Glutamatergic neuron (in vitro differentiated cells): ENCODE measurements at places on chromosomes 3 and 15.

DNA sequence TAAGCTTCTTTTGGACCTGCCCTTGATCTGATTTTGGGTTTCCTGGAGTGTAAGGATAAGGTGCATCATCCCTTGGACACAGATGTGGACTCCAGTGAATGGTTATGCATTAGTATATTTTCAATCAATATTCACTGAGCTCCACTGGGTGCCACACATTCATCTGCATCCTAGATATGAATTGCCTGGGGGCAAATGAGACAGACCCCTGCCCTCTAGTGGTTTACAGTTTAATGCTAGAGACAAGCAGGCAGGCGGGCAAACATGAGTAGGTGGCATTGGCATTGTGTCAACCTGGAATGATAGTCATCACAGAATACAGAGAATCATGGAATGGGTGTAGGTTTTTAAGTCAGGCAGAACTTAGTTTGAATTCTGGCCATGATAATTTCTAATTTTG lies 252.5 kb upstream of the SOX14 start:
- no peak for DNase-seq

DNA sequence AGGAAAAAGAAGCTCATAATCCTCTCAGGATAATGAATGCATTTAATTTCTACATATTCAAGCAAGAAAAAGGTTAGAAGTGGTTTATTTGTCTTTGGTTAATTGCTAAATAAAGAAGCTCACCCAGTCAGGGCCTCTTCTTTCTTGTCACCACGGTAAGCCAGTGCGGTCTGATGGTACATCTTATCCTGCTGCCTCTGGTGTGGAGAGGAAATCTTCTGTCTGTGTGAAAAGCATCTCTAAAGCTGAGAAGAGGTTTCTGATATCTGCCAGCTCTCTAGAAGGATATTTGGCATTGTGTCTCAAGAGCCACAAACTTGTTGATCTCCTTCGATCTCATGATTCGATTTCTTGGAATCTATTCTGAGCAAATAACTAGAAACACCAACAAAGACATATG lies 144.9 kb downstream of the SV2B start:
- DNase-seq, result no peak

- DNase-seq, result no peak
These were observed 20.0 kb upstream of the PLCL2 start for GRCh38 chr3:16864610-16865313.

GRCh38 chr15:40790718-40791117 lies 16.2 kb upstream of the ZFYVE19 start:
- DNase-seq, result no peak

DNA sequence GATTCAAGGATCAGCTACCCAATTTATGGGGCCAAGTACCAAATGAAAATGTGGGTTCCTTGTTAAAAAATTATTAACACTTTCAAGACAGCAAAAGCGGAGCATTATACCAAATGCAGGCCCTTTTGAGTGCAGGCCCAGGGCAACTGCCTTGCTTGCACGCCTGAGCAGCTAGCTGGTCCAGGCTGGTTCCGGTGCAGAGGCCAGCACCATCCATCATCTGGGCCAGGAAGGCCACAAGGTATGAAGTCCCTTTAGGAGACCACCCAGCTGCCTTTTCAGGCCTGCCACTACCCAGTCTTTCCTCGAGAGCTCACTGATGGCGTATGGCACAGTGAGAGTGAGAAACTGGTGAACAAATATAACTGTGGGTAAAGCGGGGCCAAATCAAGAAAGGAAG lies 13.0 kb downstream of the ANAPC13 start:
- DNase-seq, result no peak

GRCh38 chr3:42763021-42763420 lies 10.0 kb downstream of the CCDC13 start:
- DNase-seq, result no peak

DNA sequence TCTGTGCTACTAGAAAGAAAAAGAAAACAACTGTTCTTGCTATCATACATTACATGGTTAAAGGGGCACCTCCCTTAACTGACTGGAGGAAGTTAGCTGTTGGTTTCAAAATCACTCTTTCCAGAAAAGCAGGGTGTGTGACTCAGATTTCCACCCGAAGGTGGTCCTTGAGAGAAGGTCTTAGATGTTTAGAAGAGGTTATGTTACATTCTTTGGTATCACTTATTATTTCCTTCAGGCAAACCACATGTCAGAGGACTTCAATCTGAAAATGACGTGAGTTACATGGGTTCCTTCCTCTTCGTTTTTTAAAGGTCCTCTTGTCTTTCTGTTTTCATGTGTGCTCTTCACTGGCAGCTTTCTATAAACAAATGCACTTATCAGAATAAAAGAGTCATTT lies 307.9 kb upstream of the CBLB start:
- no peak for DNase-seq

DNA sequence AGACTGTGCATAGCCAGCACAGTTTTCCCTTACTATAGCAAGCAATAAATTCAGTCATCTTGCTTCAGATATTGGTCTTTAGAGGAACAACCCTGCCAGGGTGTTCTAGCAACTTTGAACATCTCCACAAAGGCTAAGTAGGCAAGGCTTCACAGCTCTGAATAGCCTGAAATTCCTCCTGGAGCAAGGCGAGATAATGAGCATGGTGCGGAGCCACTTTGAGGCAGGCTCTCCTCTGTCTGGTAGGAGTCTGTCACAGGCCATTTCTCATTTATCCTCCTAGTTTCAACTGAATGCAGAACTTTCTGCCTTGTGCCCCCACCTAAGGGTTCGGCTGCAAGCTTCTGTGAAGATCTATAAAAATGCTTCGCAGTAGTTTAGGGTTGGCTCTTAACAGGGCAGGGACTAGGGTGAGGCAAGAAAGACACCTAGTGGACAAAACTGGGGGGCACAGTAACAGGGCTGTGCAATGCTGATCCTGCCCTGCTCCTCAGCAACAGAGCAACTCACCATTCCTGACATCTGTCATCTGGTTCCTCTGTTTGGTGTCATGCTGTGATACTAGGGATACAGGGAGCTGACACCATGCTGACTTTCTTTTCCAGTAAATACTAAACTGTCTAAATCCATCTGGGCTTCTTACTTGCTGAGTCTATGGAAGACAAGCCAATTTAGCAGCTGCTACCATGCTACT lies 16.6 kb upstream of the EHHADH start:
- peak; percentile 61 for DNase-seq

DNA sequence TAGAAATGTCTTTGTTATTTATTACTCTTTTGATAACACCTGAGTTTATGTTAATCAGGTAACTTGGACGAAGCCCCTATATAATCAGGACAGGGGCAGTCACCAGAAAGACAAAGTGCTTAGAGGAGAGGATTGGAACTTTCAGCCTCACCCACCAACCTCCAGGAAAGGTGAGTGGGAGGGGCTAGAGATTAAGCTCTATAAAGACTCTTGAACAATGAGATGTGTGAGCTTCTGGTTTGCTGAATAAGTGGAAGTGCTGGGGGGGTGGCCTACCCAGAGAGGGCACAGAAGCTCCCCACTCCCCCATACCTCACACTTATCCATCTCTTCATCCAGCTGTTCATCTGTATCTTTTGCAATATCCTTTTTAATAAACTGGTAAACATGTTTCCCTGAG lies 73.9 kb downstream of the TTBK2 start:
- DNase-seq, result no peak

DNA sequence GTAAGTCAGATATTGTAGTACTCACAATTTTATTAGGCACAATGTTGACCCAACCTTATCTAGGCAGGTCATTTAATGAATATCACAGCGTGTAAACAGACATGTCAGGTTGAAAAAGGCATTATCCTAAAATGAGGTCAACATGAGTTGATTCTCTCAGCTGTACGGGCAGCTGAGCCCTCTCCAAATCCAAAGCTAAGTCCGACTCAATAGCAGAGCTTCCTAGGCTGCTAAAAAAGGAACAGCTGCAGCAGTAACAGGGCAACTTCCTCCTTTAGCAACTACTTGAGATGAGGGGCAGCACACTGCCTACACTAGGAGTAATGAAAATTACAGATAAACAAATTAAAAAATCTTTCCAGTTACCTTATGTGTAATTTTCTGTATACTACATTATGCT lies 189.2 kb downstream of the CADM2 start:
- DNase-seq, result no peak

DNA sequence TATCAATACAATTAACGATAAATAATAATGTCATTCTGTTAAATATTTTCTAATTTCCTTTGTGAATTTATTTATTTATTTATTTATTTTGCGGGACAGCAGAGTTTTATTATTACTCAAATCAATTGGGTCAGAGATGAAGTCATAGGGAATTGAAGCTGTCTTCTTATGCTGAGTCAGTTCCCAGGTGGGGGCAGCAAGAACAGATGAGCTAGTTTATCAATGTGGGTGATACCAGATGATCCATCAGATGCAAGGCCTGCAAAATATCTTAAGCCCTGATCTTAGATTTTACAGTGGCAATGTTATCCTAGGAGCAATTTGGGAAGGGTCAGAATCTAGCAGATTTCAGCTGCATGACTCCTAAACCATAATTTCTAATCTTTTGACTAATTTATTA lies 1050.3 kb downstream of the OTOL1 start:
- no peak for DNase-seq

- DNase-seq, result no peak
These were observed 138.3 kb upstream of the MYRIP start for GRCh38 chr3:39671116-39671515.
